ENCODE measurements at places on chromosomes 13 and 19.

GRCh38 chr19:46017095-46017429 lies 5.8 kb downstream of the PGLYRP1 start:
- no peak for DNase-seq

DNA sequence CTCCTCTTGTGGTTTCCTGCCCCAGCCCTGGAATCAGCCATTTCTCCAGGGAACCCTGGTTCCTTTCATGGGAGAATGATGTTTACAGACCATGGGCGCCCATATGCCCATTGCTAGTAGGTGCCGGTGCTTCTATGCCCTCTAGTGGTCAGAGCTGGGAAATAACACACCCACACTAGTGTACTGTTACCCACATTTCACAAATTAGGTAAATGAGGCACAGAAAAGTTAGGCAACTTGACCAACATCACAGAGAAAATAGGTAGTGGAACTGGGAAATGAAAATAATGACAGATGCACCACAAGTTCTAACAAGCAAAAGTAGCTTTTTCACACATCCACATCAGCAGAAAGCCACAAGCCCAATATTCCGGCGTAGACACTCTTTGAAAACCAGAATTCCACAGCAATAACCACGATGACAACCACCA lies 1.3 kb upstream of the CEACAM3 start:
- DNase-seq = peak; percentile 64

DNA sequence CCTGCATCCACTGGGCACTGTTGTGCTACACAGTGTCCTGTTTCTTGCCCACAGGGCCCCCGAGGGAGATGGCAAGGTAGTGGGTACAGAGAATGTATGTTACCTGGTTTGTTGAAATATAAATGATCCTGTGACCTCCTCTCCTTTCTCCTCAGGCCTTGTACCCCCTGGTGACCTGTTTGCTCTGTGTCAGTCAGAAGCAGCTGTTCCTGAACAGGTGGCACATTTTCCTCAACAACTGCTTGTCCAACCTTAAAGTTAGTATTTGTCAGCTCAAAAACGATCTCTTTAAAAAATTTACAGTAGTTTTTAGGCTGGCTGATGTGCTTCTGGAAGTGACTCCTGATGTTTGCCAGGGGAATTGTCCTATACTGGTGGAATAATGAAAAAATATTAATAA lies 105.1 kb downstream of the FRY start:
- DNase-seq = no peak

DNA sequence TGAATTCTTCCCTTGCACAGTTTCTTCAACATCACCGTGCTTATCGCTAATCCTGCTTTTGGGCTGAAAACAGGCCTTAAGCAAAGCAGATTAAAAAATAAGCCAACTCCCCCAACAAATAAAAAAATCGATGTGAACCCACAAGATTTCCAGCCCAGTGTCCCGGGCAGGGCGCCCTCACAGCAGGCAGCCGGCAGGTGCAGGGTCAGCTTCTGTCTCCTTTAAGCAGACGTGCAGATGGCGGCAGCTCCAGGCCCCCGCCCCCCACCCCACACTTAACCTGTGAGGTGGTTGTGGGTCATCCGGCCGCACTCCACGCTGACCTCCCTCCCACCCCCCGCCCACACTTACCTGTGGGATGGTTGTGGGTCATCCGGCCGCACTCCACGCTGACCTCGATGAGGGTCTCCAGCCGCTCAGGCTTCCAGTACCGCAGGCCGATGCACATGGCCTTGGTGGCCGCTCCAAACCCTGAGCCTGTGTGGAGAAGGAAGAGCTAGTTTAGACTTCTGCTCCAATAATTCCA lies 19.8 kb downstream of the ADPRHL1 start:
- no peak for DNase-seq

GRCh38 chr19:43527860-43528622 lies 1.0 kb upstream of the ETHE1 start:
- DNase-seq = no peak

GRCh38 chr19:31144075-31144870 lies 205.0 kb downstream of the TSHZ3 start:
- no peak for DNase-seq

- no peak for DNase-seq
Measured at GRCh38 chr13:97588993-97589392, 155.0 kb downstream of the RAP2A start.

DNA sequence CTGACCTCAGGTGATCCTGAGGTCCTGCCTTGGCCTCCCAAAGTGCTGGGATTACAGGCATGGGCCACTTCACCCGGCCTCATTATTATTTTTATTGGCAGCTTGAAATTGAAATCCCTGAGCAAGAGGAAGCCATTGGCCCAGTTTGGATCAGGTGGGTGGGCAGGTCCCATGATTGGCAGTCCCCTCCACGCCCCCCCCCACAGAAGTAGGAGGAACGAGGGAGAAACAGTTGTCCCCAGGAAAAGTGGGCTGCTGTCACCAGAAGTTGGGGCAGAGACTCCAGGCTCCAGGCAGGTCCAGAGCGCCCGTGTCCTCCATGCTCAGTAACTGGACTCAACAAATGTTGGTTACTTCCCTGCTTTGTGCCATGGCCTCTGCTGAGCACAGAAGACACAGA lies 70.4 kb downstream of the SIPA1L3 start:
- no peak for DNase-seq

DNA sequence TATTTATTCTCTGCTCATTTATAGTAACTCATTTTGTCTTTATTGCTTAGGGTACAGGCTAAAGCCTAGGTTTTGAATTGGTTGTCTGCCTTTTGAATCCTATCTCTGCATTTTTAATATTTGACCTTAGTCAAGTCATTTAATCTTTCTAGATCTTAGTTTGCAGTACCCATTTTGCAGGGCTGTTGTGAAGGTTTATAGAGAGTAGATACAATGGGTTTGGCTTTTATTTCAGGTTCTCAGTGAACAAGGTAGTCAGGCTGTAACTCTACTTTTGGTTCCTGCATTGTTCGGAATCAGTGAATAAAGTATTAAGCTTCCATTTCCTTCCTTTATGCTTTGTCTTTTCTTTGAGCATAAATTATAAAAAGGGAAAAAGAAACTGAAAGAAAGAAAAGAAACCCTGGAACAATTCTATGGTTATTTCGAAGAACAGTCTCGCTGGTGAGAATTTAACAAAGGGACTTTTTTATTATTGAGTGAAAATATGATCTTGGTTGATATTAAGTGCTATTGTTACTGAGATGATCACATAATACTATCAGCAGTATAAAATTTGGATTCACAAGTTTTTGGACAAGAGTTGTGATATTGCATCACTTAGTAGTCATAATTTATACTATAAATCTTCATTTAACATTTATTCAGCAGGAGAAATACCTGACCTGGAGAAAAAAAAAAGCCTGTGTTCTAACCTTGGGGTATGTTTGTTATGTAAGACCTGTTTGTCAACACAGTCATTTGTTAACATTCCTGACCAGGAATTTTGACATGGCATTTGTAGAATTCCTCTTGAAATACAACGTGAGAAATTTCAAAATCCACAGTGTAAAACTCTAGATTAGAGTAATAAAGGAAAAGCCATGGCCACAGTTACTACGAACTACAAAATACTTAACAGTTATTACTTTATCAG lies 91.3 kb downstream of the ZMYM2 start:
- no peak for DNase-seq

GRCh38 chr13:25585000-25585399 lies 213.2 kb downstream of the ATP8A2 start:
- DNase-seq = no peak

- DNase-seq = no peak
Measured at GRCh38 chr19:42281827-42282762, 13.0 kb downstream of the CIC start.

DNA sequence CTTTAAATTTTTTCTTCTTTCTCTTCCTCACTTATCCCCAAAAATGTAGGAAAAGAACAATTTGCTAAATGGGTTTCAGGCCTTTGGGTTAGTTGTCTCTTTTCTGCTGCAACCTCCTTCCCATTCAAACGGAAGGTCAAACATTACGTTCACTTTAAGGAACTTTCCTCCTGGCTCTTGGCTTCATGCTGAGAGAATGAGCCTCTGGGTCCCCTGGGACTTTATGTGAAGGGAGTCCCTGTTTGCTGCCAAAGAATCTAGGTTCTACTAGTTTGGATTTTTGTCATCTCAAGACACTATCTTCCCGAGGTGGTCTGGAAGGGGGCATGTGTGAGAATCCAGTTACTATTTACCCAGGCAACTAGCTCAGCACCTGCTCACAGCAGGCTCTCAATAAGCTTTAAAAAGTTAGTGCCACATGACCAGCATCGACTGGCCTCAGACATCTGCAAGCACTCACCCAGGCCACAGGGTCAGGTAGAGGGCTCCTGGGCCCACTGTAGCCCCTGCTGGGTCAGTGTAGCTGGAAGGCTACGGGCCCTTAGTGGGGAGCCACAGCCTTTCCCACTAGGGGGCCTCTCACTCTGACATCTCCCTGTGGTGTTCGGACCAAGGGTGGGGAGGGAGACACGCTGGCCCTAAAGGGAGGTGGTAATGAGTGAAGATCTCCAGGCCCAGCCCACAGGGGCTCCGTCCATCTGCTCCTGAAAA lies 40.5 kb downstream of the FAM124A start:
- DNase-seq = no peak

DNA sequence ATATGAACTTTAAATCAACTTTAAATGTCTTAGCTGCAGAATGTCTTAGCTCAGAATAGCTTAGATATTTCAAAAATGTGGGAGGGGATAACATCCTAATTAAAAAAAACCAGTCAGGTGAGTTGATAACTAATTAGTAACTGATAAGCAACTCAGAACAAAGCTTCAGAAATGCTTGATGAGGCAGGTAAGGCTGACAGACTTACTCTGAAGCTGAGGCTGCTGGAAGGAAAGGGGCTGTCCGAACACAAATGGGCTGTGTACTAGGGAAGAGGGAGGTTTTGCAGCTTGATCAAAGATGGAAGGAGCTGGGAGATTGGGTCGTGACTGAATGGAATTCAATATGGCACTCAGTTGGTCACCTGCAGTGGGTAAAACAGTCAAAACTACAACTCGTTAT lies 91.2 kb upstream of the FBXL3 start:
- no peak for DNase-seq

GRCh38 chr19:5292822-5293611 lies 47.6 kb downstream of the PTPRS start:
- DNase-seq = peak; percentile 65

DNA sequence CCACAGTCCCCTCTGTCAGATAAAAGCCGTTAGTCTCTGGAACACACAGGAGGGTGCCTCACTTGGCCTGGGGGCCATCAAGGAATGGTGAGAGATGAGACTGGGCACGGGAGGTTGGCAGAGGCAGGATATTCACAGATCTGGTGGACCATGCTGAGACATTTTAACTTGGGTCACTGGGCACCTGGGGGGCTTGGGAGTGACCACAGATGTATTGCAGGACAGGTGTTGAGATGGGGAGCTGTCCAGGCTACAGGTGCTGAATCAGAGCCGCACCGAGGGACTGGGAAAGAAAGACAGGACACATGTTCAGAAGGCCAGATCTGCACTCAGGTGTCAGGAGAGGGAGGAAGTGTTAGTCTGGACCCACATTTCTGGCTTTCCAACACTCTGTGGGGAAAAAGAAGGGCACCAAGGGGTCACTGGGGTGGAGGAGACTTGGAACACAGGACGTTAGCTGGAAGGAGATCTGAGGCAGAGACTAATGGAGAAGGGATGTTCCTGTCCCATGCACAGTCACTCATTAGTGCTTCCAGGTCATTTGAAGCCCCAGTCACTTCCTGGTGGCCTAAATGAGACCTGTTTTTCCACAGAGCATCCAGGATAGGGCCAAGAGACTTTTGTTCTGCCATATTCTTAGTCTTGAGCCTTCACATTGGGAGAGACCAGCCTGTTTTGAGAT lies 56.1 kb downstream of the CHST8 start:
- peak; percentile 19 for DNase-seq

- DNase-seq = no peak
Measured at GRCh38 chr13:80235166-80235966, 105.6 kb downstream of the SPRY2 start.

GRCh38 chr13:106139942-106140341 lies 395.5 kb downstream of the EFNB2 start:
- no peak for DNase-seq

- no peak for DNase-seq
Measured at GRCh38 chr19:19022380-19022961, 10.8 kb downstream of the SUGP2 start.

DNA sequence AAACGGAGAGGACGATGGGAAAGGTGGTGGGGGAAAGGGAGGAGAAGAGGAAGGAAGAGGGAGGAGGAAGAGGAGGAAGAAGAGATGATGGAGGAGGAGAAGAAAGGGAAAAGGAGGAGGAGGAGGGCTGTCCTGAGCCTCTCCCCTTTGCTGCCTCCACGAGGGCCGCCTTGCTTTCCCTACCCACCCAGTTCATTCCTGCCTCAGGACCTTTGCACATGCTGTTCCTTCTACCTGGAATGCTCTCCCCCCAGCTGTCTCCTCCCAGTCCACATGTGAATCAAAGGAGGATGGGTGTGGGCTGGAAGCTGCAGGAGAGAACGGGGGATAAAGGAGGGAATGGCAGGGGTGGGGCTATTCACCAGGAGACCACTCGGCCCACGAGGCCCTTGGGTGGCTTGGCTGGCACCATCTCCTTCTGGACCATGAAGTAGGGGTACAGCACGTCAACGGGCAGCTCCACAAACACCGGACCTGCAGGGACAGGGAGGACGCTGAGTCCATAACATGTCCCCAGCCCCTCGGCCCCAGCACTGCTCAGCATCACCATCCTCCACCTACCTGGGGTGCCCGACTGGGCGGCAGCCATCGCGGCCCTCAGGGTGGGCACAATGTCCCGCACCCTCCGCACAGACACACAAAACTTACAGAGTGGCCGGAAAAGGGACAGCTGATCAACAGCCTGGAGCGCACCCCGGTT lies 15.3 kb downstream of the SYDE1 start:
- no peak for DNase-seq

DNA sequence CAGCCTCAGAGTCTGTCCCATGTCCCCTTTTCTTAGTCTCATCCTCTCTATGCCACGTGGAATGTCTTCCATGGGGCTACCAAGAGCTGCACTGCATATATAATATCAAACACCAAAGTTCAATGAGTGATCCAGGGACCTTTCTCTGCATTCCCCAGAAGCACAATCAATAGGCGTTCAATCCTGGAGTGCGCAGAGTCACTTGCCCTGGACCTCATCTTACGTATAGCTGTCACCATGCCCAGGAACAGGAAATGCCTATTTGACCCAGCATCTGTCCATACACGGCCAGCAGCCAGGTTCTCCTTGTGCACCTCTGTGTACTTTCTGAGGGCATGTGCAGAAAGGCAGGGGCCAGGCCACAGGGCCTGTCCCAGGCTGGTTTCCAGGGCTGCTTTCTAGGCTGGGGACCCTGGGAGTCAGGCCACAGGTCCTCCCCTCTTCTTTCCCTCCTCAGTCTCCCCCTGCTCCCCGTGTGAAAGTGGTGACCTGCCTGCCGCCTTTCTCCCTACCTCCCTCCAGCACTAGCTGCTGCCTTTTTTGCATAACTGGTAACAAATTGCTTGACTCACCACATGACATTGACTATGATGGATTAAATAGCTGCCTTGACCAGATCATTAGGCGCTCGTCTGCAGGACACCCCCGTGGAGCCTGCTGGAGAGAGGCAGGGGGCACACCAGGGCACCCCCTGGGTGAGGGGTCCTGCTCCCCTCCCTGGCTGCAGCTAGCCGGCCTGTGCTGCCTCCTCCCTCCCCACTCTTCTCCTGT lies 222.0 kb downstream of the ZNF536 start:
- no peak for DNase-seq

- no peak for DNase-seq
Measured at GRCh38 chr13:50901701-50902100, 7.9 kb upstream of the RNASEH2B start.

Measured in endothelial cell (in vitro differentiated cells).